ENCODE measurements at places on chromosomes 11 and 22. TPM values are rescaled to one million over a fixed set of nuclear protein-coding genes. Genes with fewer than 3 reads are reported as not detected.

DNA sequence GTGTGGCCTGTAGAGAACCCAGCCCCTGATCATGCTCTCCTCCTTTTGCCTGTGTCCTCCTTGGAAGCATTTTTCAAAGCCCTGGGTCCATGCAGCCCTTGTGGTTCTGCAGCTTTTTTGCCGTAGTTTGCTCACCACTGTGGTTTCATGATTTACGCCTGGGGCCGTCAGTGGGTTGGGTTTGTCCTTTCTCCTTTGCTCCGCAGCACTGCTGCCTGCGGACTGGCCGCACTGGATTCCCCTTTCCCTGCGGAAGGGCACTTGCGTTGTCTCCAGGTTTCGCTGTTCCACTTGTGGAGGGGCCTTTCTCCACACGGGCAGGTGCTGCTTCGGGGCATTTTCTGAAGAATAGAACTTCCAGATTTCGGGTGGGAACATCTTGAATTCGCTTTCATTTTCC, 1260.9 kb downstream of the BRD1 start:
- no peak for DNase-seq

GRCh38 chr11:64877390-64878222, 815 bp downstream of the EHD1 start:
- DNase-seq, result no peak

DNA sequence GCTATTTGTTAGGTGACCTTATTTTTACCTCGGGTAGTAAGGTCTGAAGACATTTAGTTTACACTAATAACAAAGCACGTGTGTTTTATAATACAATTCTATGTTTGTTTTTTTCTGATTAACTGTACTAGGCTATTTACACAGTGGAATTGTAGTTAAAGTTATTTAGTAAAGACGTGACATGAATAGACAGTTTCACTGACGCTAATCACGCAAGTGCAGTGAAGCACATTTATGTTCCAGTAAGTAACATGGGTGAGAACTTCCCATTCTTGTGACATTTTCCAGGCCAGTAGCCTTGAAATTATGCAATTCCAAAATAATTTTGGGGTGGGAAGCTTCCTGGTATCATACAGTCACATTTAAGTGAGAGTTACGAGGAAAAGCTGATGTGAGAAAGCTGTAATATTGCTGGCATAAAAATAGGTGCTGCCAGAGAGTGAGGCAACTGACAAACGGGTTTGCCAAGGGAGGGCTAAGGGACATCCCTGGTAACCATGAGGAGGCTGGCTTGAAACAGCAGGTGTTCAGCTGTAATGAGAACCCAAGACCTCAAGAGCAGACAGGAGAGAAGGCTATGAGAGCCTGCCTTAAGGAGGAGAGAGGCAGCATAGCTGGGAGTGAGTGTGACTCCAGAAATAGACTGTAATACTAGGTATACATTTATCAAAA, 378.8 kb downstream of the DCDC1 start:
- DNase-seq, result no peak

DNA sequence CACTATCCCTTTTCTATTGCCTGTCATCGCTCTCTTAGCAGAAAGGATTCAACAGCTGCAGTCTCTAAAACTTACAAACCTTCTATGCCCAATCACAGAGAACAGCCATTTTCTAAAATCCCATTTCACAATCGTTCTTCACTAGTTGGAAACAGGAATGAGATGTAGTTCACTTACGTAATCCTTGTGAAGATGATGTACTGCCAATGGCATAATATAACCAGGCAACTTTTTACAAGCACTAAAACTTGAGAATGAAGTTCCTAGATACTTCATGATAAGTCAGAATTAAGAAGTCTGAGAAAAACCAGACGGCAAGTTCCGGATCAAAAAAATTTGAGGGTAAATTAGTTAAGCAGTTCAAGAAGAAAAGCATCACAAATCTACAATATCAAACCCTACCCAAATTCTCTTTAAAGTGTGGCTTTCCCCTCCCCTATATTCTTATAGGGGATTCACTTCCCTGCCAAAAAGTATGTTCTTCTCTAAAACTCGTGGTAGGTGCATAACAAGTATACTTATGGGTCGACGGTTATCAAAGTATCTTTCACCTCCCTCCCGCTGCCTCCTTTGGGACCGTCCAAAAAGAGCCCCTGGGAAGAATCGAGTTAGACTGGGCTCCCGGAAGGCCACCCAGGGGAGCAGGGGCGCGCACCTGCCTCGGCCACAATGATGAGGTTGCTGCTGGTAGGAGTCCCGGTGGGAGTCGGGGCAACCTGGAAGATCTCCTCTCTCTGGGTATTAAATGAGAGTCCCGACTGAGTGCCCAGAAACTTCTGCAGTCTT, 666 bp downstream of the MSANTD4 start:
- DNase-seq, result no peak

GRCh38 chr11:8997451-8997850, 6.3 kb downstream of the NRIP3 start:
- no peak for DNase-seq

DNA sequence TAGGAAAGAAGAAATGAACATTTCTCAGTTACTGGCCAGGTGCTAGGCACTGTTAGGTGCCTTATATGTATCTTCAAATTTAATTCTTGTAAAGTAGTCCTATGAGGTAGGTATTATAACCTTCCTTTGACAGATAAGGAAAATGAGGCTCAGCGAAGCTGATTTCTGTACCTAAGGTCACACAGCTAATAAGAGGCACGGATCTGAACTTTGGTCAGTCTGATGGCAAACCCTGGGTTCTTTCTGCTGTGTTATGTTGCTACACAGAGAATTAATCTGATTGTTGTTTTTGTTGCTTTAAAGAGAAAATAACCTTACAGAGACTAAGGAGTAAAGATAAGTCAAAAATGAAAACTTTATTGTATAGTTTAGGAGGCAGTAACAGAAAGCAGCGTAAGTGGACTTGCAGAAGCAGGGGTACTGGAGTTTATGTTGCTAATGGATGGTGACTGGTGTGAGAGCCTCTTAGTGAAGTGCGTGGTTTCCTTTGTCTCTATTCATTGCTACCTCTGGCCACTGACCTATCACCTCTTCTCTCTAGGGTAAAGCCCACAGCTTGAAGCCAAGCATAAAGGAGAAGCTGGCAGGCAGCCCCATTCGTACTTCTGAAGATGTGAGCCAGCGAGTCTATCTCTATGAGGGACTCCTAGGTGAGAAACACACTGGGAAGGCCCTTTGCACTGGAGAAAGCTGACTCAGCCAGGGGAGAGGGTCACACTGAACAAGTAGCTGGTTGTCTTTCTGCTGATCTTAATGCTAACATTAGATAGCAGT, 38.3 kb downstream of the MADD start:
- DNase-seq, result no peak

GRCh38 chr11:41954034-41954433, 494.6 kb upstream of the LRRC4C start:
- DNase-seq, result no peak

- peak; percentile 34 for DNase-seq
Observed at GRCh38 chr22:49979587-49980264, 19.2 kb downstream of the PIM3 start.

GRCh38 chr11:31763296-31763695, 47.8 kb downstream of the PAX6 start:
- no peak for DNase-seq

- DNase-seq, result no peak
Observed at GRCh38 chr22:17775781-17776465, 1.7 kb upstream of the BID start.

- no peak for DNase-seq
Observed at GRCh38 chr11:32121012-32121411, 30.1 kb downstream of the RCN1 start.

DNA sequence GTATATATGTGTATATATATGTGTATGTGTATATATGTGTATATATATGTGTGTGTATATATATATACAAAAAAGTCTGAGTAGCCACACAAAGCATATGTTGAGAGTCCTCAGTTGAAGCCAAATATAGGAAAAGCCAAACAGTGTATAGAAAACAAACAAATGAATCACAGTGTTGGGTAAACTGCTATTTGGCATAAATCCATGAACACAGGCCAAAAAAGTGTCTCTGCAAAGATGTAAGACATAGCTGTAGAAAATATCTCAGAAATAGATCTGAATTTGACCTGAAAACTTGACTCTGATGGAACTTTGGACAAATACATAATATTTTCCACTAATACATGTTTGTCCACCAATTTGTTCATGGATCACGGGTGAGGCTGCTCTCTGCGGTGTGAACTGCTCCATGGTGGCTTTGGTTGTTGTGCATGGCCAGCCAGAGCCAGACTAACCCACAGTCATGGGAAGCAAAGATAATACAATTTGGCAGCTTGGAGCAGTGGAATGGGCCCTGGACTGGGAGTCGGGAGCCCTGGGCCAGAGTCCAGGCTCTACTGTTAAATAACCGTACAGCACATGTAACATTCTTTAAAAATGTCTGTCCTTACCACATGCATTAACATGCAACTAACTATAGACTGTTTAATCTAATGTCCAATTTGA, 76.9 kb upstream of the EED start:
- no peak for DNase-seq

- DNase-seq, result no peak
Observed at GRCh38 chr11:20719821-20720220, 50.4 kb downstream of the NELL1 start.

GRCh38 chr11:17933708-17934107, 79.1 kb downstream of the SERGEF start:
- DNase-seq, result no peak

DNA sequence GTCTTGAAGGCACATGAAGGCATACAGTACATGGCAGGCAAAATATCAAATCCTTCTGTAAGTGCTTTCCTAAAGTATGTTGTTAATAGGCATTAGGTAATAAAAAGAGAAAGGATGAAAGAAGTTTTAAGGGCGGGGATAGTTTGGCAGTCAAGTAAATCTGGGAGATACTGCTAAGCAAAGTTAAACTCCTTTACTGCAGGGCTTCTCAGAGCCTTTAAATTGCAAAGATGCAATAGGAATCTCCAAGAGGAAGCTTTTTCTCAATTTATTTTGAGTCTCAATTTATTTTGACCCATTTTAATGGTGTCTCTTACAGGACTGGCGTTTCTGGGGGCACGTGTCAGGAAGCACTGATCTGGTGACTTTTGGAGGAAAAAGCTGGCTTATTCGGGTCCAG, 12.8 kb upstream of the PHF21A start:
- DNase-seq, result no peak

- DNase-seq, result no peak
Observed at GRCh38 chr11:125085301-125086081, 22.4 kb downstream of the SLC37A2 start.

- no peak for DNase-seq
Observed at GRCh38 chr22:22360014-22360413, 115.4 kb downstream of the VPREB1 start.

DNA sequence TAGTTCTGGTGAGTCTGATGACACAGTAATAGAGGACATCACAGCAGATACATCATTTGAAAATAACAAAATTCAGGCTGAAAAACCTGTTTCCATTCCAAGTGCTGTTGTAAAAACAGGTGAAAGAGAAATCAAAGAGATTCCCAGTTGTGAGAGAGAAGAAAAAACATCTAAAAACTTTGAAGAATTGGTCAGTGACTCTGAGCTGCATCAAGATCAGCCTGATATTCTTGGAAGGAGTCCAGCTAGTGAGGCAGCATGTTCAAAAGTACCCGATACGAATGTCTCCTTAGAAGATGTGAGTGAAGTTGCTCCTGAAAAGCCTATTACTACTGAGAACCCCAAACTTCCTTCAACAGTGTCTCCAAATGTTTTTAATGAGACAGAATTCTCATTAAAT, 38.7 kb downstream of the RTN3 start:
- no peak for DNase-seq

- DNase-seq, result no peak
Observed at GRCh38 chr11:107898270-107898669, 30.0 kb upstream of the RAB39A start.

DNA sequence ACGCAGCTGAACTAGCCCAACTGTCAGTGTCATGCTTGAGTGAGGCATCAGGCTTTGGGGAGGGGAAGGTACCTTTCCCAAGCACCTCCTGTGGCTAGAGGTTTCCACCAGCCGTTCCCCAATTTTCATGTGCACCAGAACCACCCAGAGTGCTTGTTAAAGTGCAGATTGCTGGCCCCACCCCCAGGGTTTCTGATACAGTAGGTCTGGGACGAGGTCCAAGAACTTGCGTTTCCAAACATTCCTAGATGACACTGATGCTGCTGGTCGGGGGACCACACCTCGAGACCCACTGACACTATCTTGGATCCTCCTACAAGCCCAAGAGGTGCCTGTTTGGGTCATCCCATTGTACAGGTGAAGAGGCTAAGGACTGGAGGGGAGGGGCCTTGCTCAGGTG, 59.8 kb downstream of the PDE2A start:
- no peak for DNase-seq

DNA sequence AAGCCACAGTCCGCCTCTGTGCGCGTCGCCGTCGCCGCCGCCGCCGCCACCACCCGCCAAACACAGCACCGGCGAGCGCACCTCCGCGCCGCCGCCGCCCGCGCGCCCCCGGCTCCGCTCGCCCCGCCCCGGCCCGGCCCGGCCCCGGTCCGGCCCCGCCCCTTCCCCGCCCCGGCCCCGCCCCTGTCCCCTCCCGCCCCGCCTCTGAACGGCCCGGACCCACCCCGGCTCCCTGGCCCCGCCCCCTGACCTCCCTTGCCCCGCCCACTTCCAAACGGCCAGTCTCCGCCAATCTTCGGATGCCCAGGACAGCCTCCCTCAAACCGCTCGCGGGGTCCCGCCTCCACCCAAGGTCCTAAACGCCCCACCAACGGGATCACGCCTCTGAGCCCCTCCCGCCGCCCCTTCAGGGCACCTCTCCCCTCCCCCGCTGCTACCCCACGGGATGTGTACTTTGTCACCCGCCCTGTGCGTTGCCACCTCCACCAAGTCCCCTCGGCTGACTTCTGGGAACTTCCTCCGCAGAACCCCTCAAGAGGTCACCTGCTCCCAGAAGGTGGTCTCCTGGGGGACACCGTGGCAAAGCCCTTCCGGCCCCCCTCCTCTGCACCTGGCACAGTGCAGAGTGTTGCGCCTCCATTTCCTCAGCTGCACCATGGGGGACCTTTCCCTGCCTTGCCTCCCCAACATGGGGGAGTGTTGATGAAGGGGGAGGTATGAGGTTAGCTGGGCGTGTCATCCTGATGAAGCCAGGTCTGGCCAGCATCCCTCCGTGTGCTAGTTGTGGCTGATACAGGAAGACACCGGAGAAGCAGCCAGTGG, at the start of gene KIAA0930:
KIAA0930 (minus strand) TSS at position 85 of the 822 bp plus-strand sequence. CDS start 191 bp downstream, outside the sequence.
- peak; percentile 85 for DNase-seq

GRCh38 chr11:129248618-129249017, 56.5 kb upstream of the ARHGAP32 start:
- DNase-seq, result no peak

- no peak for DNase-seq
Observed at GRCh38 chr11:83655976-83656375, 369.8 kb upstream of the CCDC90B start.

The OR52I1 gene
- not detected for total RNA-seq

The C11orf42 gene
- not detected for total RNA-seq

The NEFH gene
- total RNA-seq, result 0.12 TPM

The CALCA gene
- not detected for total RNA-seq

The CELF1 gene
- total RNA-seq, result 97.3 TPM

The SCGB2A2 gene
- not detected for total RNA-seq

The OR52N4 gene
- total RNA-seq, result not detected

The OR52I2 gene
- not detected for total RNA-seq

The PLAAT4 gene
- 25.3 TPM for total RNA-seq

The SCN2B gene
- total RNA-seq, result 19.6 TPM

The TMEM126A gene
- total RNA-seq, result 77.4 TPM

The CLDN5 gene
- total RNA-seq, result 25.5 TPM

The OR8A1 gene
- total RNA-seq, result not detected

The SPON1 gene
- total RNA-seq, result 3.4 TPM

The TPH1 gene
- not detected for total RNA-seq

The ZNF280B gene
- total RNA-seq, result 0.62 TPM

The H19 gene
- total RNA-seq, result 738 TPM

The MTA2 gene
- total RNA-seq, result 33.1 TPM

The PTGDR2 gene
- 3.1 TPM for total RNA-seq

The TRIM49 gene
- total RNA-seq, result not detected

The MMP8 gene
- not detected for total RNA-seq
